ENCODE measurements at places on chromosomes 7 and 10. TPM values are rescaled to one million over a fixed set of nuclear protein-coding genes. Genes with fewer than 3 reads are reported as not detected.

ITGB1 gene
- 441 TPM for total RNA-seq

TFPI2 gene
- 11.2 TPM for total RNA-seq

STAG3 gene
- total RNA-seq, result 3.4 TPM

CEP55 gene
- total RNA-seq, result 15.0 TPM

CTAGE4 gene
- 3.4 TPM for total RNA-seq

KCNMA1 gene
- 8.2 TPM for total RNA-seq

LDB3 gene
- 0.14 TPM for total RNA-seq

SPRN gene
- total RNA-seq, result not detected

ZNF438 gene
- 0.74 TPM for total RNA-seq

COL1A2 gene
- 61.6 TPM for total RNA-seq

ASB10 gene
- not detected for total RNA-seq

FGFR2 gene
- 106 TPM for total RNA-seq

DNA sequence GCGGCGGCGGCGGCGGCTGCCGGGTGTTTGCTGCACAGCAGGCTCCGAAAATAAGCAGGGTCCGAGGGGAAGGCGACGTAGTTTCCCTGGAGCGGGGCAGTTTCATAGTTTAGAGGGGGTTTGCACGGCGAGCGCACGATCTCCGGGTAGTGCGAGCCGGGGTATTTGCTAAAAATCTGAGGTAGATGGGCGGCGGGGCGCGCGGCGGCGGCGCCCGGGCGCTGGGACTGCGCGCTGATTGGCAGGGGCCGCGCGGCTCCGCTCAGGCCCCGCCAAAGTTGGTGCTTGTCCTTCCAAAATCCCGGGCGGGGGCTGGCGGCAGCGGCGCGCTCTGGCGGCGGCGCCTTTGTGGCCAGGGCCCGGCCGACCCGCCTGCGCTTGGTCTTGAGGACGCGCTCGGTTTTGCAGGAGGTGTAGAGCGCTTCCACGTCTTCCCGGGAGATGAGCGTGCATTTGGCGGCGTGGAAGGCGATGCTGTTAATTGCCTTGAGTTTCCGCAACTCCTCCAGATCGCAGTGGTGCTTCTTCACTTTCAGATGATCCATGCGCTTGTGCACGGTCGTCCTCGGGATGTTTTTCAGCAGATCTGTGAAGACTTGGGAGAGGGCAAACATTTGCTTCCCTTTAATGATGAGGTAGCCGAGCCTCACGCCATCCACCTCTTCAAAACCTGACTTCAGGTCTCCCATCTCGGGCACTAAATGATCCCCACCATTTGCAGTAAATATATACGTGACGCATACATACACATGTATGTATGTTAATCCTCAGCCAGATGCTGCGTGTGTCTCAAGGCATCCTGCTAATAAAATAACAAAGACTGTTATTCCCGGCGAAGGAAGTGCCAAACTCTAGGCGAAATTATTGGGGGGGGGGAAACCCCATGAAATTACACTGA, 8.1 kb downstream of the SKIDA1 start:
- no peak overlapping the region for H3K27ac ChIP-seq
- H3K4me3 ChIP-seq, result peak overlapping the region; percentile 63
- H3K4me1 ChIP-seq, result peaks cover 76% of the 10 kb centered on the region
- no peaks in the 10 kb centered on the region for H3K36me3 ChIP-seq
- peaks cover 67% of the 10 kb centered on the region for H3K27me3 ChIP-seq
- peak; percentile 92 for DNase-seq

DNA sequence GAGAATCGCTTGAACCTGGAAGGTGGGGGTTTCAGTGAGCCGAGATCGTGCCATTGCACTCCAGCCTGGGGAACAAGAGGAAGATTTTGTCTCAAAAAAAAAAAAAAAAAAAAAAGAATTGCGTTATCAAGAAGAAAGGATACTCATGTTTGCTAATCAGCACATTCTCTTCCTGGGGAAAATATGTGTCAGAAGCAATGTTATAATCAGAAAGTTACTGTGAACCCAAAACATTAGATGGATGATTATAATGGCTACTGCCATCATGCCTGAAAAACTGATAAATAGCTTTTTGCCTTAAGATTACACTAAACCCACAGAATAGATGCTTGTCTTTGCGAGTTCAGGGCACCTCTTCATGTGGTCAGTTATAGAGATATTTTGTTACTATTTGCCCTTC, 24.3 kb upstream of the GNAI1 start:
- peaks cover 17% of the 10 kb centered on the region for H3K4me1 ChIP-seq
- no peak overlapping the region for H3K4me3 ChIP-seq
- H3K27ac ChIP-seq, result no peak overlapping the region
- no peak for DNase-seq
- H3K27me3 ChIP-seq, result no peaks in the 10 kb centered on the region

DNA sequence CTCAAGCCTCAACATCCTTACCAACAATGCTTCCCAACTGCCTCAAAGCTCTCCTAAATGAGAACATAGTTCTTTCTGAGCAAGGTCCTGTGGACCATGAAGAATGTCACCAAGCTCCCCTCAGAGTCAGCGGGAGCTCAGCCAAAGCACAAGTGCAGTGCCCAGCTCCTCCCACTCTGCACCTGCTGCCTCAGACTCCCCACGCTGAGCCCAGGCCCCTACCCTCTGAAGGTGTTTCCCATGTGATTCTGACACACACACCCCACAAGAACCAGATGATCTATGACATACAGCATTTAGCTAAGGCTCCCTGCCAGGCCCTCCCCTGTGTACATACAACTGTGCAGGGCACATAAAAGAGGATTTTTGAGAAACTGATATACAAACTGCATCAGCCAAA, 19.2 kb downstream of the ERCC6 start:
- no peak overlapping the region for H3K27ac ChIP-seq
- no peaks in the 10 kb centered on the region for H3K36me3 ChIP-seq
- H3K4me3 ChIP-seq, result no peak overlapping the region
- DNase-seq, result no peak
- H3K4me1 ChIP-seq, result peaks cover 13% of the 10 kb centered on the region

DNA sequence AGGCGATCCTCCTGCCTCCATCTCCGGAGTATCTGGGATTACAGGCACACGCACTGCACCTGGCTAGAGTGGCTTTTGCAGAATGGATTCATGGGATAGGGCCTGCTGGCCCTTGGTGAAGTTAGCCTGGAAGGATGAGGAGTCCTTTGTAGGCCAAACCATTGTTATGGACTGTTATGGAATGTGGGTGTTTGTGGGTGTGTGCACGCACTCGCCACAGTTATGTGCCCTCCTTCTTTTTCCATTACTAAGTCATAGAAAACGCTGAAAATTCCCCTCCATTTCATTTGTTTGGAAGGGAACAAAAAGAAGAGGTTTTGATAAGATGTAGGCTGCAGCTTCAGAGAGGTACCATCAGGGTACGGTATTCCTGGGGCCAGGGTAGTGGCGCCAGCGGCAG, 15.0 kb downstream of the ZNF862 start:
- H3K27ac ChIP-seq, result no peak overlapping the region
- no peak overlapping the region for H3K4me3 ChIP-seq
- no peaks in the 10 kb centered on the region for H3K36me3 ChIP-seq
- H3K4me1 ChIP-seq, result peaks cover 24% of the 10 kb centered on the region

DNA sequence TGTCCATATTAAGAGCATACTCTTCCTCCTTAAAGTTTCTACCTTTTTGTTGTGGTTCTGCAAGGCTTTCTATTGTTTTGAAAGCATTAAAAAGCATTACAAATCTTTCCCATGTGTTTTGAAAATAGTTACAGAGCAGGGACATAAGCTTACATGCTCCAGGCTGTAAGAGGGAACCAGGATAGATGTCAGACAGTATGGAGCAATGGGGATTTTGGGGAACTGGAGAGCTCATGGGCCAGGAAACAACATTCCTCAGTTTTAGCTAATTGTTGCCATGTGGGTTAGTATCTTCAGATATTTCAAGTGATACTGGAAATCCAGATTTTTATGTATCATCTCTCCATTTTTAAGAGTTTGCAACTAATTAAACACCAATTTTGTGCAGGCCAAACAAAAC, 3.5 kb downstream of the MDFIC start:
- no peak overlapping the region for H3K4me3 ChIP-seq
- DNase-seq, result no peak
- no peaks in the 10 kb centered on the region for H3K36me3 ChIP-seq

- H3K4me1 ChIP-seq, result peaks cover 3% of the 10 kb centered on the region
- H3K27ac ChIP-seq, result peak within 1 kb of the TSS; percentile 89
- peaks cover 33% of the 10 kb centered on the region for H3K36me3 ChIP-seq
- peak; percentile 94 for DNase-seq
Measured at GRCh38 chr7:103296901-103297836, at the start of gene PMPCB. PMPCB (plus strand) TSS chr7:103297435; CDS start chr7:103297460, 25 bp downstream.

DNA sequence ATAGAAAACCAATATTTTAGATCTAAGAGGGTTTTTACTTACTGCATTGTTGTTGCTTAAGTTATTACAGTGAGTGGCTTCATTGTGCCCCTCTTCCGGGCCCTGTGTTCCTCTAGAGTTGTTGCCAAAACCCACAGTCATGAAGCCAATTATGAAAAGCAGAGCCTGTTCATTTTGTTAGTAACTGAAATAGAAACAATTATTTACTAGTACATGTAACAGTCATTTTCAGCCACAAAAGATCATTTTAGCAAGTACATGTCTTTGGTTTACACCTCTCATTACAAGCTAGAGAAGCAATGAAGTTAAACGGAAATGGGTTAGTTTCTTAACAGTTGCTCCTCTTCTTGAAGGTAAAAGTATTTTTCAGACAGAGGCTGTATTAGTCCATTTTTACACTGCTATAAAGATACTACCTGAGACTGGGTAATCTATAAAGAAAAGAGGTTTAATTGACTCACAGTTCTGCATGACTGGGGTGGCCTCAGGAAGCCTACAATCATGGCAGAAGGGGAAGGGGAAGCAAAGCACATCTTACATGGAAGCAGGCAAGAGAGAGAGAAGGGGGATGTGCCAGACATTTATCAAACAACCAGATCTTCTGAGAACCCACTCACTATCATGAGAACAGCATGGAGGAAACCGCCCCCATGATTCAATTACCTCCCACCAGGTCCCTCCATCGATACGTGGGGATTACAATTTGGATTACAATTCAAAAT, 380.5 kb downstream of the SFMBT2 start:
- no peak overlapping the region for H3K27ac ChIP-seq
- no peaks in the 10 kb centered on the region for H3K4me1 ChIP-seq

DNA sequence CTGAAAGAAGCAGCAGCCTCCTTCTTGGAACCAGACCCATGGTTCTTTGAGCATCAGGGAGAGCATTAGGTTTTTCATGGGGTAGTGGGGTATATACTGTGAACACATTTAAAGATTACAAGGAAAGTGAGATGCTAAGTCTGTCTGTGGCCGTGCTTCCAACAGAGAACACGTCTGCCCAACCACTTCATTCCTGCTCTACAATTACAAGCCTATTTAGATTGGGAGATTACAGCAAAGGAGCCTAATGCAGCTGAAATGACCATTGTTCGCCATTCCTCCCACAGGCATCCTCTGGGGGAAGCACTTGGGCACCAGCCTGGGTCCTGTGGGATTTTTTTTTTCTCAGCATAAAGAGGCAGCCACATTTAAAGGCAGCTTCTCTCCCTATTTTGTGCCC, 536.4 kb downstream of the XPNPEP1 start:
- no peak overlapping the region for H3K27ac ChIP-seq
- no peak for DNase-seq
- no peak overlapping the region for H3K4me3 ChIP-seq
- no peaks in the 10 kb centered on the region for H3K27me3 ChIP-seq
- no peaks in the 10 kb centered on the region for H3K4me1 ChIP-seq

DNA sequence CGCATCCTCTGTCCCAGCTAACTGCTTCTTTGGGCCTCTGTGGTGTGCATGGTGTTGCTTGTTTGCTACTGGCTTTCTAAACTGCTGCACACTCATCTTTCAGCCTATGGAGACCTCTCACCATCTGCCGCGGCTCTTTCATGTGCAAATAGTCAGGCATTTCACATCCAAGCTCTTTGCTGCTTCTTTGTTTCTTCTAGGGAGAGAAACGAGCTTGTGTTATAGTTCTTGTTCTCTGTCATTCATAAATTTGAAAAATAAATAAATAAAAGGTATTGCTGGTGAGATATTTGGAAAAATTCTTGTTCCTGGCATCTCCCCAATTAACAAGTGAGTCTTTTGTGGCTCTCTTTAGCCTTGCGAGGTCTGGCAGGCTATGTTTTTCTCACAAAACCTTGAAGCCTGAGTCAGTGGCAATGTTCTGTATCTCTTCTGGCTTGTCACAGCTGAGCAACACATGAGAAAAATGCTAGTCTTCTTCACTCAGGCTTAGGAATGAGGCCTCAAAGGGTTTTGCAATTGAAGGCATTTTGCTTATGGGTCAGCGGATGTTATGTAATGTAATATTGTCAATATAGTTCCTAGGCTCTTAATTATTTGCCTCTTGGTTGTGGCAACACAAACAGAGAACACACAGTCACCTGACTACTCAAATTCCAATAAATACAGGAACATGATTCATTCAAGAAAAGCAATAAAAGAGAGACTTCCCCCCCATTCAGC, 274.0 kb downstream of the FRMD4A start:
- H3K36me3 ChIP-seq, result no peaks in the 10 kb centered on the region
- no peak overlapping the region for H3K4me3 ChIP-seq
- peaks cover 15% of the 10 kb centered on the region for H3K4me1 ChIP-seq
- peak; percentile 54 for DNase-seq
- no peaks in the 10 kb centered on the region for H3K27me3 ChIP-seq

- peak; percentile 44 for DNase-seq
- H3K36me3 ChIP-seq, result no peaks in the 10 kb centered on the region
- H3K4me3 ChIP-seq, result no peak overlapping the region
- H3K4me1 ChIP-seq, result no peaks in the 10 kb centered on the region
- H3K27me3 ChIP-seq, result no peaks in the 10 kb centered on the region
Measured at GRCh38 chr10:132175907-132176581, 10.7 kb upstream of the DPYSL4 start.

DNA sequence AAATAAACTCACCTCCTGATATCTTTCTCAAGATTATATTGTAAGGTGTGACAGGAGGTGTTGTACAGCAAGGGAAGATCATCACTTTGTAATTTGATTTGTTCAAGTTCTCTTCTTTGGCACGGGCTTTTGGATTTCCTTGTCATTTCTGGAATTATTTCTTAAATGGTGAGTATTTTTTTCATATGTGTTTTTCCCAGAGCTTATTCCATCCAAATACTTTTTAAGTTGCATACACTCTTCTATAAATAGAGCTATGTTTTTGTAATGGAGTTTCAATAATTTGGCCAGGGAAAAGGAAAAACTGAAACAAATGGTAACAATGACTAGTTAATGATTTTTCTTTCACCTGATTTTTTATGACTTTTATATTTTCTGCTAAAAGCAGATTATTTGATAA, 92.5 kb downstream of the CFAP58 start:
- H3K4me1 ChIP-seq, result no peaks in the 10 kb centered on the region
- H3K27me3 ChIP-seq, result no peaks in the 10 kb centered on the region
- no peak overlapping the region for H3K4me3 ChIP-seq
- DNase-seq, result no peak

- peak; percentile 40 for DNase-seq
- H3K27ac ChIP-seq, result no peak overlapping the region
- H3K4me1 ChIP-seq, result peaks cover 6% of the 10 kb centered on the region
- no peaks in the 10 kb centered on the region for H3K27me3 ChIP-seq
- H3K4me3 ChIP-seq, result no peak overlapping the region
- no peaks in the 10 kb centered on the region for H3K36me3 ChIP-seq
Measured at GRCh38 chr7:78970440-78970916, 483.0 kb downstream of the MAGI2 start.

- no peaks in the 10 kb centered on the region for H3K27me3 ChIP-seq
- H3K36me3 ChIP-seq, result no peaks in the 10 kb centered on the region
- no peak overlapping the region for H3K27ac ChIP-seq
- no peak overlapping the region for H3K4me3 ChIP-seq
- no peak for DNase-seq
Measured at GRCh38 chr7:1737956-1738355, 67.9 kb downstream of the ELFN1 start.
